ENCODE measurements at places on chromosomes 5 and 9. TPM values are rescaled to one million over a fixed set of nuclear protein-coding genes. Genes with fewer than 3 reads are reported as not detected.

Gene OR1J2
- total RNA-seq, result not detected

Gene HTR4
- total RNA-seq, result not detected

Gene PDE6A
- not detected for total RNA-seq

Gene PCAT7
- total RNA-seq, result not detected

Gene TLX3
- not detected for total RNA-seq

Gene KLF4
- 24.9 TPM for total RNA-seq

Gene SPATA6L
- 18.2 TPM for total RNA-seq

Gene CNTNAP3B
- total RNA-seq, result 20.3 TPM

Gene SLC44A1
- total RNA-seq, result 127 TPM

Gene PCYOX1L
- 2.6 TPM for total RNA-seq

- no peak for DNase-seq
Measured at GRCh38 chr5:73705364-73705763, 79.4 kb downstream of the ARHGEF28 start.

GRCh38 chr9:111483439-111483857 is 735 bp downstream of the ECPAS start:
- peak; percentile 56 for DNase-seq

- DNase-seq, result no peak
Measured at GRCh38 chr5:6742081-6742758, 29.0 kb downstream of the TENT4A start.

GRCh38 chr5:123752552-123753179 is 240.7 kb downstream of the CSNK1G3 start:
- DNase-seq, result peak; percentile 3

GRCh38 chr5:72525816-72526215 is 18.6 kb upstream of the ZNF366 start:
- no peak for DNase-seq

- DNase-seq, result no peak
Measured at GRCh38 chr9:128282500-128282899, 6.4 kb downstream of the SWI5 start.

GRCh38 chr9:20623021-20623747 is 885 bp upstream of the MLLT3 start:
- peak; percentile 50 for DNase-seq

DNA sequence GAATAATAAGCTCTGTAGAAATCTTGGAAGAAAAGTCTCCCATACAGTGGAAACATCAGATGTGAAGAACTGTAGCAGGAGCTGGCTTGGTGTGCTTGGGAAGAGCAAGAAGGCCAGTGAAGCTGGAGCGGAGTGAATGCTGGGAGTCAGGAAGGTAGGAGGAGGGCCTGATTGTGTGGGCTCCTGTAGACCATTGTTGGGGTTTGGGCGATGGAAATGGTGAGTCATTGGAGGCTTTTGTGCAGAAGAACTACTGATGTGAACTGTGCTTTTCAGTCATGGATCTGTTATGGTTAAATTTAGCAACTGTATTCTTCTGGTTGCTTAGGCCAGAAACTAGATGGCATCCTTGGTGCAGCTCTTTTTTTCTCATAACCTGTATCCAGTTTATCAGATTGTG is 2.3 kb downstream of the ICE1 start:
- DNase-seq, result no peak

DNA sequence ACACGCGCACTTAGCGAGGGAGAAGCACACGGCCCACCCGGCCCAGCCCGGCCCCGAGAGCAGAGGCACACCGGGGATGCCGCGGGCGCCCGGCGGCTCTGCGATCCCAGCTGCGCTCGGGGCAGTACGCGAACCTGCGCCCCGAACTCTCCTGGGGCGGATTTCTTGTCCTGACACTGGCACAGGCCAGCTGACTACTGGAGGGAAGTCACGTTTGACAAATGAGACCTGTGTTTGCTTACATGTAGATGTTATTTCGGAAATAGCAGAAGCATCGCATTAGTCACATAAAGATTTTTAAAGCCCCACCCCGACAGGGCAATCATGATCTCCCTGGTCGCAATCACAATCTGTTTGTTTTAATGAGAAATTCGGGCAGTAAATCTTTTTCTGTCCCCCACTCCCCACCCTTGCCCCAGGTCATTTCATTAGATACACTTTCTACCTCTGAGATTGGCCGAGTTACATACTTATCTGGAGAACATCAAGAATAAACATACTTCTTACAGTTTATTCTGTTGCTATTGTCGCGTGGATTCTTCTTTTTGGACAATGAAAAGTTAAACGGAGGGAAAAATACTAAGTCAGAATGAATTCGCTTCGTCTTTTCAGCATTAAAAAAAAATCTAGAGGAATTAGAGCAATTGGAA is 518.9 kb downstream of the CTNND2 start:
- DNase-seq, result no peak

DNA sequence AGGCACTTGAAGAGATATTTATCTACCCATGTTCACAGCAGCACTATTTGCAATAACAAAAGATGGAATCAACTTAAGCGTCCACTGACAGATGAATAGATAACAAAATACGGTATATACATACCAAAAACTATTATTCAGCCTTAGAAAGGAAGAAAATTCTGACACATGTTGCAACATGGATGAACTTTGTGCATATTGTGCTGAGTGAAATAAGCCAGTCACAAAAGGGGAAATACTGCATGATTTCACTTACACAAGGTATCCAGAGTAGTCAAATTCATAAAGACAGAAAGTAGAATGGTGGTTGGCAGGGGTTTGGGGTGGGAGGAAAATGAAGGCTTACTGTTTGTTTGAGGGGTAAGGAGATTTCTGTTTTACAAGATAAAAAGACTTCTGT is 66.0 kb downstream of the FBN2 start:
- no peak for DNase-seq

GRCh38 chr9:105187781-105188180 is 56.7 kb upstream of the SLC44A1 start:
- DNase-seq, result no peak

DNA sequence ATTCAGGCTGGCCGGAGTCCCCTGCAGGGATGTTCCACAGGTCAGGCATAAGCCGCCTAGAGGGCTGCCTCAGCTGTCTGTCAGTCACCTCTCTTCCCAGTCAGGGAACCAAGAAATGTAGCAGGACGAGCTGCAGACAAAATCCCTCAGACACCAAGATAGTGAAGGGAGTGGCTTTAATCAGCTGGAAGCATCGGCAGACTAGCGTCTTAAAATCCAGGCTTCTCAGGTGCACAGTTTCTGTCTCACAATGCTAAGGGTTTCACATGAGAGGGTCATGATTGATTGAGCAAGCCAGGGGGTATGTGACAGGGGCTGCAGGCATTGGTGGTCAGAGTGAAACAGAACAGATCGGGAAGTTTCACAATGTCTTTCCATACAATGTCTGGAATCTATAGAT is 247.2 kb downstream of the CDH10 start:
- DNase-seq, result no peak

DNA sequence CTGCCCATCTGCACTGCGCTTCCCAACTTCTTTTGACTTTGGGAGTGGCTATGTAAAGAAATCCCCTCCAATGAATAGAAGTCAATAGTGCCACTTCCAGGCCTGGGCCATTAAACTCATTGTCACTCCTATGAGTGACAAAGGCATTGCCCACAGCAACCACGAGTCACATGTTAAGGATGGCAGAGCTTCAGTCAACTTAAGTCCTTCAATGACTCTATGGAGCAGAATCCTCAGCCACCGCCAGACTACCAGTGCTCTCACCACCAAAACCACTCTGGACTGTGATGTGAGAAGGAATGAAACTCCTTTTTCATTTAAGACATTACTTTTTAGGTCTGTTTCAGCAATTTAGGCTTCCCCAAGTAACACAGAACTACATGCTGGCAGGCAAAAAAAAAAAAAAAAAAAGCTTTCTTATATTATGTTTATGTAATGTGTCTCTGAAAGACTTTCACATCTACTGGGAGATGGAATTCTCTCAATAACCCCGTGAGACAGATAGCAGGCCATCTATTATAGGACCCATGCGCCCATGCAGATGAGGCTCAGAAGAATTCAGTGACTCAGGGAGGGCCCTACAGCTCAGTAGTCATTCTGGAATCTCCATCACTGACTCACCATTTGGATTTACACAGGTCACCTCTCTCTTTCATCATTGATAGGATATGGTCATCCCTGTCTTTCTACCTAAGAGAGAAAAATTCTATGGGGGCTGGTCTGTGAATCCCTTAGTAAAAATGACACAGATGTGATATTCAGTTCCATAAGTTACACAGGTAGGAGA is 180.5 kb downstream of the CEMIP2 start:
- DNase-seq, result no peak

DNA sequence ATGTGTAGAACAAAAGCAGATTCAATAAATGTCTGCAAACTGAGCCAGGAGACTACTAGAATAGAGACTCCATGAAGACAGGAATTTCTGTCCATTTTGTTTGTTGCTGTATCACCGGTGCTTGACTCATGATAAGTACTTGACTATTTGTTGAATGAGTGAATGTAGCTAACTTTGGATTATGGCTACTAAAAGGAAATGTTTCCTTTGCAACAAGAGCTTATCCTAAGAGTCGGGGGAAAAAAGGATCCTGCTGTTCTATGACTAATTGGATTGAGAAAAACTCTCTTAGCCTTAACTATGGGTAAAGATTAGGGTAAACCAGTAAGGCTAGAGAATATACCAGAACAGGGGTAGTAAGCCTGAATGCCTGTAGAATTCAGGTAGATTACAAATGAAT is 3.5 kb downstream of the PAIP1 start:
- DNase-seq, result no peak

- DNase-seq, result no peak
Measured at GRCh38 chr9:86322973-86323644, 31.1 kb downstream of the TUT7 start.

DNA sequence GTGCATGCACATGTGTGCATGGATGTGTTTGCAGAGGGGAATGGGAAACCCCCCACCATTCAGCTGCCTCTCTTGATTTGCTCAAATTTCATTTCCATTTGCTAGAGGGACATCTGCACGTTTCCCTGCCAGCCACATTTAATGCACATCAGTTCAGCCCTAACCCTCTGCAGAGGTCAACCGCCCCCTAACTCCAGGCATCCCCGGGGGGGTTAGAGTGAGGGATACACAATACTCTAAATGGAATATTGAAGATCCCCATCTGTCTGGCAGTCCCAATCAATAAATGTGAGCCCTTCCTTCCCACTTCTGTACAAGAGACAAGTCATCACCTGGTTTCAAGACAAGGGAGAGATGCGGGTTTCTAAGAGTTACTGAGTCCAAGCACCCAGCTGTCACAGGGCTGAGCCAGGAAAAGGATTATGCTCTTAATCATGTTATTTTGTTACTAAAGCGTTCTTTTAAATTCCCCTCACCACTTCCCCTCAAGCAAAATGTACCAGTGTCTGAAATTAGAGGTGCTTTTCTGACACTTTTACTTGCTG is 134.1 kb downstream of the SEMA6A start:
- no peak for DNase-seq

GRCh38 chr5:143248822-143249579 is 154.5 kb downstream of the NR3C1 start:
- DNase-seq, result no peak
